ENCODE measurements at places on chromosomes 12 and 14.
A peak's percentile ranks its signal among the peaks of the same experiment; 100 is the strongest.

DNA sequence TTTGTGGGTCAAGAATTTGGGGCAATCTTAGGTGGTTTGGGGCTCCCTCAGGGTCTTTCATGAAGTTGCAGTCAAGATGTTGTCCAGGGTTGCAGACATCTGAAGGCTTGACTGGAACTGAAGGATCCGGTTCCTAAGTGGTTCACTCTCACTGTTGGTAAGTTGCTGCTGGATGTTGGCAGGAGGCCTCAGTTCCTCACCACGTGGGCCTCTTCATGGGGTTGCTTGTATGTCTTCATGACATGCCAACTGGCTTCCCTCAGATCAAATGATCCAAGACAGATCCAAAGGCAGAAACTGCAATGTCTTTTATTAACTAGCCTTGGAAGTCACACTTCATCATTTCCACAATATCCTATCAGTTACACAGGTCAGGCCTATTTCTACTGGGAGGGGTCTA, 49.2 kb downstream of the ARF6 start:
- H3K27ac ChIP-seq, result no peak overlapping the region
- no peak for DNase-seq
- H3K27me3 ChIP-seq, result no peaks in the 10 kb centered on the region
- no peaks in the 10 kb centered on the region for H3K36me3 ChIP-seq
- H3K4me1 ChIP-seq, result peaks cover 12% of the 10 kb centered on the region

GRCh38 chr14:54548491-54548890, 18.4 kb upstream of the SAMD4A start:
- H3K27ac ChIP-seq, result no peak overlapping the region
- DNase-seq, result no peak
- H3K36me3 ChIP-seq, result no peaks in the 10 kb centered on the region
- no peak overlapping the region for H3K4me3 ChIP-seq
- H3K27me3 ChIP-seq, result no peaks in the 10 kb centered on the region
- no peaks in the 10 kb centered on the region for H3K4me1 ChIP-seq

DNA sequence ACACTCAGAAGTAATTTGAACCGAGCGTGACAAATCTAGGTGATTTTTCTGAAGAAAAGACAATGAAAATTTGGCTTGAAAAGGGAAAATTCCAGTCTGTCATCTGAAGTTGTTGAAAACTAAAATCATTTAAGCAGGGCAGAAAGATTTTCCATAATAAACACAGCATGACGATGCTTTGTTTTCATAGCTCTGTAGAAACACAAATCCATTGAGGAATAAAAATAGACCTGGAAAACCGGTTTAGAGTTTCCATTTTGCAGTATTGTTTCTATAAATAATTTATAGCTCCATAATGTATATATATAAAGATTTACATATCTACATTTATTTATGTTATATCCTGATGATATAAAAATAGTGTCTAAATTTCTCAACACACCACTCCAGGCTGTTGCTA, 1918.5 kb upstream of the FLRT2 start:
- DNase-seq, result no peak
- no peaks in the 10 kb centered on the region for H3K27me3 ChIP-seq
- H3K36me3 ChIP-seq, result no peaks in the 10 kb centered on the region
- H3K4me3 ChIP-seq, result no peak overlapping the region

GRCh38 chr12:53775478-53776145, 23.8 kb upstream of the CISTR start:
- no peaks in the 10 kb centered on the region for H3K27me3 ChIP-seq
- no peaks in the 10 kb centered on the region for H3K4me1 ChIP-seq
- no peak overlapping the region for H3K27ac ChIP-seq
- H3K4me3 ChIP-seq, result no peak overlapping the region
- DNase-seq, result no peak
- no peaks in the 10 kb centered on the region for H3K36me3 ChIP-seq

- H3K27me3 ChIP-seq, result no peaks in the 10 kb centered on the region
- H3K4me1 ChIP-seq, result peaks cover 27% of the 10 kb centered on the region
- peaks cover 5% of the 10 kb centered on the region for H3K36me3 ChIP-seq
Measured at GRCh38 chr14:24094841-24095270, 745 bp downstream of the PCK2 start.

GRCh38 chr12:46518169-46518568, 145.6 kb upstream of the SLC38A2 start:
- H3K27me3 ChIP-seq, result no peaks in the 10 kb centered on the region
- no peaks in the 10 kb centered on the region for H3K4me1 ChIP-seq
- DNase-seq, result no peak
- peak overlapping the region; percentile 29 for H3K27ac ChIP-seq

GRCh38 chr12:13318231-13319015, 121.9 kb downstream of the EMP1 start:
- no peaks in the 10 kb centered on the region for H3K36me3 ChIP-seq
- DNase-seq, result no peak
- H3K4me3 ChIP-seq, result no peak overlapping the region
- H3K27me3 ChIP-seq, result no peaks in the 10 kb centered on the region
- H3K4me1 ChIP-seq, result no peaks in the 10 kb centered on the region
- H3K27ac ChIP-seq, result no peak overlapping the region

GRCh38 chr12:97323154-97323553, 139.4 kb upstream of the RMST start:
- no peak overlapping the region for H3K27ac ChIP-seq
- DNase-seq, result no peak
- no peak overlapping the region for H3K4me3 ChIP-seq
- no peaks in the 10 kb centered on the region for H3K27me3 ChIP-seq

GRCh38 chr12:106841510-106842302, 67.2 kb downstream of the RIC8B start:
- no peak overlapping the region for H3K4me3 ChIP-seq
- peaks cover 7% of the 10 kb centered on the region for H3K4me1 ChIP-seq
- no peak overlapping the region for H3K27ac ChIP-seq
- H3K36me3 ChIP-seq, result no peaks in the 10 kb centered on the region
- DNase-seq, result no peak
- H3K27me3 ChIP-seq, result no peaks in the 10 kb centered on the region

- H3K4me1 ChIP-seq, result no peaks in the 10 kb centered on the region
- H3K4me3 ChIP-seq, result no peak overlapping the region
- no peaks in the 10 kb centered on the region for H3K27me3 ChIP-seq
- no peak overlapping the region for H3K27ac ChIP-seq
- no peak for DNase-seq
Measured at GRCh38 chr12:4743046-4743445, 22.8 kb downstream of the GALNT8 start.

DNA sequence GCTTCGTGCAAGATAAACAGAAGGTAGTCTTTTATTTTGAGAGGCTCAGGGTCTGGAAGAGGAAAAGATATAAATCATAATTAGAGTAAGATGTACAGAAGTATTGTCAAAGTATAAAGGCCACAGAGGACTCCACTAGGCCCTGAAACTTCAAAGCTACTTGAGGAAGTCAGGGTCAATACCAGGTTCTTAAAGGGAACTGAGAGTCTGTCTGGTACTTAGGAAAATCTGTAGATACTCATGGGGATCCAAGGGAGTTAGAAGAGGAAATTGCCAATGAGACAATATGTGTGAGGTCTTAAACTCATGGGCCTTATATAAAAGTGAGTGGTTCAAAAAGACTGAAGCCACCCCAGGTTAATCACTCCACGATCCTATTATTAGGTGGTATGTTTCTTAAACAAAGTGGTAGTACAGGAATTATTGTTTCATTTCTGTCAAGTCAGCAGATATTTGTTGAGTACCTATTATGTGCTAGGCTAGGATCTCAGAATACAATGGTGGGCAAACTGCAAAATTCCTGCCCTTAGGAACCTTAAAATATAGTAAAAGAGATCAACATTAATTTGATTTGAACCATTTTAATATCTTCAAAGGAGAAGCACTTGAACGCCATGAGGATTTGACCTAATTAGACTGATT, 314.6 kb downstream of the ADAMTS20 start:
- no peak for DNase-seq
- H3K4me1 ChIP-seq, result no peaks in the 10 kb centered on the region
- no peaks in the 10 kb centered on the region for H3K36me3 ChIP-seq
- H3K27ac ChIP-seq, result no peak overlapping the region
- no peaks in the 10 kb centered on the region for H3K27me3 ChIP-seq

GRCh38 chr12:127667131-127667685, 599.8 kb upstream of the TMEM132C start:
- no peaks in the 10 kb centered on the region for H3K27me3 ChIP-seq
- no peak overlapping the region for H3K27ac ChIP-seq
- H3K4me3 ChIP-seq, result no peak overlapping the region

- H3K27ac ChIP-seq, result no peak overlapping the region
- no peak overlapping the region for H3K4me3 ChIP-seq
Measured at GRCh38 chr14:98404811-98405210, 867.2 kb downstream of the BCL11B start.

DNA sequence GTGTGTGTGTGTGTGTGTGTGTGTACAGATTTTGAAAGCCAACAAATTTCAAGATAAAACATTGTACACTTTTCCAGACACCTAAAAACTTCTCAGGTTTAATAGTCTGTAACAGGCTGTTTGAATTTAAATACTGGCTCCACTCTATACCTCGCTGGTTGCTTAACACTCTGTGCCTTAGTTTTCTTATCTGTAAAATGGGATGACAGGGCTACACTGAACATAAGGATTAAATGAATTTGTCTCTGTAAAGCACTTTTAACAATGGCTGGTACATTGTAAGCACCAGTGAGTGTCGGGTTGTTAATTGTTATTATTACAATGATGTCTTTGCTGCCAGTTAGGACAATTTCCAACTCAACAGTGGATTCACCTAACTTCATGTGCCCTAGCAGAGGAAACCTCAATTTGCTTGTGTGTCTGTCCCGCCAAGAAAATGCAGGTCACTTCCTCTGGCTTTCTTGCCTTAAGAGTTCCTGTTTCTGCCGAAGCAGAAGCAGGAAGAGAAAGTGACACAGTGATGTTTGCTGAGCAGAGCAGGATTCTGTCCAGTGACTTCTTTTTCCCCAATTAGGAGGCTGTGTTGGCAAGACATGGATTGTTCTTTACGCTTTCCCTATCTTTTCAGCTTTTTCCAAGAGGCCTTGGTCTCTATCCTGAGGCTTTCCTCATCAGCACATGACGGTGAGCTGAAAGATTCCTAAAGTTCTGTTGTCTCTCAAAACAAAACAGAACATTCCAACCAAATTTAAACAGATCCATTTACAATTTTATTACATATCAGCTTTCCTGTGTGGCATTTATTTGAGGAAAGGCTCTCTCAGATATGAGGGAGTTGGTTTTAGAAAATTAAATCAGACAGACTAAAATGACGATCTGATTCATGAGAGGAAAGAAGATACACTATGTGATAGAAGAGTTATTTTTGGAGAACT, 154.1 kb upstream of the ATP2B1 start:
- no peaks in the 10 kb centered on the region for H3K4me1 ChIP-seq
- H3K27ac ChIP-seq, result peak overlapping the region; percentile 71
- no peaks in the 10 kb centered on the region for H3K36me3 ChIP-seq
- peak; percentile 72 for DNase-seq
- H3K27me3 ChIP-seq, result no peaks in the 10 kb centered on the region
- H3K4me3 ChIP-seq, result no peak overlapping the region

- peaks cover 12% of the 10 kb centered on the region for H3K36me3 ChIP-seq
- H3K27ac ChIP-seq, result no peak overlapping the region
- no peaks in the 10 kb centered on the region for H3K4me1 ChIP-seq
- H3K27me3 ChIP-seq, result no peaks in the 10 kb centered on the region
Measured at GRCh38 chr12:49880756-49881414, 22.8 kb downstream of the FAIM2 start.

- no peak overlapping the region for H3K27ac ChIP-seq
- no peak for DNase-seq
- H3K4me1 ChIP-seq, result peaks cover 17% of the 10 kb centered on the region
Measured at GRCh38 chr14:100675699-100676684, 50.7 kb upstream of the DLK1 start.

DNA sequence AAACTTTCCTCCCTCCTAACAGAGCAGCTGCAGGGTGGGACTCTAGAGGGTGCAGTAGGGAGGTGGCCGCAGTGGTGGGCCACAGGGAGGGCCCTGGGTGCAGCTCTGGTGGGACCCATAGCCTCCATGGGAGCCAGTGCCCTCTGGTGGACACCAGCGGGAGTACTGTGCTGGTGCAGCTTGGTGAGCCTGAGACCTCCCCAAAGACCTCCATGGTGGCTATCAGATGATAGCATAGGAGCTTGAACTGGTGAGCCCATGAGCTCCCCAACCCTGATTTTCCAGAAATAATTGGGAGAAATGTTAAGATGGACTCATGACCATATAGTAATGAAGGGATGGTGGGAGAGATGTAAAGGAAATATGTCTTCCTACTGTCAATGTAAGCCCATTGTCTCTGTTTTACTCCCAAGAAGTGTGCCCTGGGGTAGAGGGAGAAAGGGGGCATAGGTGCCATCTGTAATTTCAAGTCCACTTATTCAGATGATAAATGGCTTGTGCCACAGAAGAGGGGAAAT, 98.7 kb downstream of the GAS2L3 start:
- no peaks in the 10 kb centered on the region for H3K36me3 ChIP-seq
- no peak overlapping the region for H3K27ac ChIP-seq
- no peak for DNase-seq
- no peaks in the 10 kb centered on the region for H3K27me3 ChIP-seq
- H3K4me3 ChIP-seq, result no peak overlapping the region
- no peaks in the 10 kb centered on the region for H3K4me1 ChIP-seq

DNA sequence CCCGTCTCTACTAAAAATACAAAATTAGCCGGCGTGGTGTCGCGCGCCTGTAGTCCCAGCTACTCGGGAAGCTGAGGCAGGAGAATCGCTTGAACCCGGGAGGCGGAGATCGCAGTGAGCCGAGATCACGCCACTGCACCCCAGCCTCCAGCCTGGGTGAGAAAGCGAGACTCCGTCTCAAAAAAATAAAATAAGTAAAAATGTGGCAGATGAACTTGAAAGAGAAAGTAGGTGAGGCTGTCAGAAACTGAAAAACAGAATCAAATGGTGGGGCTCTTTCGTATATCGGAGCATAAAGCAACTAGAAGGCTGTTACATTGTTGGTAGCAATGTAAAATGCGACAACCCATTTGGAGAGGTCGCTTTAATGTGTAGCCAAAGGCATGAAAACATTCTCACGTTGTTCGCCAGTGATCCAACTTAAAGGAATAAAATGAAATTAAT, 767 bp upstream of the CCNT1 start:
- H3K4me1 ChIP-seq, result peaks cover 5% of the 10 kb centered on the region
- peak; percentile 45 for DNase-seq
- no peaks in the 10 kb centered on the region for H3K27me3 ChIP-seq
- H3K36me3 ChIP-seq, result peaks cover 3% of the 10 kb centered on the region
- peak overlapping the region; percentile 95 for H3K27ac ChIP-seq
- H3K4me3 ChIP-seq, result peak overlapping the region; percentile 88

DNA sequence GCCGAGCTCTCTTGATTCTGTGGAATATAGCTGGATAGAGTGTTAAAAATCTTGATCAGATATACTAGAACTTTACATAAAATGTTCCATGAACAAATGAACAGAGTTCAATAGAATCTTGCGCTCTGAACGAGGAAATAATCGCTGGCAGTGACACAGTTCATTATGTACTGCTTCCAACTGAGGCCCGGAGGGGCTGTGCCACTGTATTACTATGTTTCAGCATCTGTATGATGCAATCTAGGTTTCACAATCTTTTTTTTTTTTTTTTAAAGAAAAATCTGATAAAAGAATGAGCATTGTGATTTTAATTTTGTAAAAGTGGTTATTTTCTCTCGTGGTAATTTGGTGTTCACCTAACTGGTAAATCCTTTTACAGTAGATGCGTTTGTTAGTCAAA, 77.2 kb downstream of the FERMT2 start:
- no peak overlapping the region for H3K4me3 ChIP-seq
- peak overlapping the region; percentile 35 for H3K27ac ChIP-seq
- no peak for DNase-seq
- peaks cover 30% of the 10 kb centered on the region for H3K36me3 ChIP-seq
- H3K27me3 ChIP-seq, result no peaks in the 10 kb centered on the region
- H3K4me1 ChIP-seq, result no peaks in the 10 kb centered on the region
